ENCODE measurements at places on chromosomes 1 and 21. TPM values are rescaled to one million over a fixed set of nuclear protein-coding genes. Genes with fewer than 3 reads are reported as not detected.

Gene COA6
- 89.0 TPM for total RNA-seq

Gene RIPK4
- 13.4 TPM for total RNA-seq

Gene LAD1
- 0.70 TPM for total RNA-seq

Gene KLF17
- total RNA-seq, result 0.33 TPM

Gene KIF2C
- 42.7 TPM for total RNA-seq

Gene SPRR4
- total RNA-seq, result not detected

Gene HPCA
- total RNA-seq, result 0.17 TPM

Gene TMEM59
- 123 TPM for total RNA-seq

Gene GPR61
- not detected for total RNA-seq

Gene ENAH
- total RNA-seq, result 95.8 TPM

Gene LORICRIN
- not detected for total RNA-seq

Gene HSPB7
- not detected for total RNA-seq

Gene RNF186
- not detected for total RNA-seq
